Posterior cingulate gyrus (tissue), 11 donors: ENCODE measurements at places on chromosomes 12 and 14.

GRCh38 chr12:52310622-52311284 lies 10.4 kb downstream of the KRT83 start:
- DNase-seq: no peak

DNA sequence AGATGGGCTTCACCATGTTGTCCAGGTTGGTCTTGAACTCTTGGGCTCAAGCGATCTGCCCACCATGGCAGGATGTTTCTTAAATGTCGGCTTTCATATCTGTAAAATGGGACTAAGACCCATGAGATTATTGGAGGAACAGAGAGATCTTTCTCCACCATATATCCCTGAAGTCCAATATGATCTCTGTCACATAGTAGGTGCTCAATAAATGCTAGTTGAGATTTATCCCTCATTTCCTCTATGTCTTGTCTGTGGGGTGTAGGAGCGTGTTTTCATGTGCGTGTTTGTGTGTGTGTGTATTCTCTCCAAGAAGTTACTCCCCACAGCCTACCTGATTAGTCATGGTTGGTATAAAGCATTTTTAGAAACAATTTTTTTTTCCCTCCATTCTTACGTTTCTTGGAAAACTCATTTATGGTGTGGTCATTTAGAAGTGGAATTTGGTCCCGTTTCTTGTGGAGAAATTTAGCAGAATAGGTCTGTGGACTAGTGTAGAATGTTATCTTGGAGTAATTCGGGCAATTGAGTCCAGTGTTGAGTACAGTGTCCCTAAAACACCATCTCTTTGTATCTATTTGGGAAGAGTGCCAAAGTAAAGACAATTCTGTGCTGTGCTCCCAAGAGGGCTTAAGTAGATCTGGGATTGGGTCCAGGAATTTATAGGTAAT lies 4.3 kb downstream of the STRAP start:
- no peak for DNase-seq

- no peak for DNase-seq
Observed at GRCh38 chr12:67442347-67442841, 173.2 kb downstream of the CAND1 start.

GRCh38 chr12:81872400-81872799 lies 113.2 kb upstream of the PPFIA2 start:
- no peak for DNase-seq

DNA sequence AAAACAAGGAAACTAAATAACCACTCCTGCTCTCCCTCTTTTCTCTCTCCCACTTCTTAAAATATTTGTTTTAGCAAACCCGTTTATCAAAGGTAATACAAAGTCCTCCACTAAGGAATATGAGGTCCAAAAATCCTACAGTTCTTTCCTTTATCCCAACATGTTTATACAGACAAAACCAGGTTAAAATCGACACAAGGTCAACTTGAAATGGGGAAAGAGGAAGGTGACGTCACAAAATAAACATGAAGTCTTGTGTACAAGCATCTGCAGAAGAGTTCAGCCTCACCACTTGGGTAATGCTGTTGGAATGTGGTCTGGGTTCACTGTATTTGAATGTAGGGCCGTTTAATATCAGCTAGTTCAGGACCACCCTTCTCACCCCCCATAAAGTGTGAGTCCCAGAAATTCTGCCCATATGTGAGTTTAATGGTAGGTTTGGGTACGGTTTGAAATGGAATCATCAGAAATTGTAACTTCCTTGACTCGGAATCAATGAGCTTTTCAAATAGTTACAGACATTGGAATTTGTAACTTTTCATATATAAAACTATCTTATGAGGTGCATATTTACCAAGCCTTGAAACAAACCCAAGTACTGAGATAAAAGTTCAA lies 120.0 kb upstream of the SLC38A2 start:
- DNase-seq: no peak

GRCh38 chr14:99884834-99885648 lies 91.8 kb downstream of the EML1 start:
- DNase-seq: no peak

- no peak for DNase-seq
Observed at GRCh38 chr12:2805143-2805520, 7.3 kb upstream of the ITFG2 start.

DNA sequence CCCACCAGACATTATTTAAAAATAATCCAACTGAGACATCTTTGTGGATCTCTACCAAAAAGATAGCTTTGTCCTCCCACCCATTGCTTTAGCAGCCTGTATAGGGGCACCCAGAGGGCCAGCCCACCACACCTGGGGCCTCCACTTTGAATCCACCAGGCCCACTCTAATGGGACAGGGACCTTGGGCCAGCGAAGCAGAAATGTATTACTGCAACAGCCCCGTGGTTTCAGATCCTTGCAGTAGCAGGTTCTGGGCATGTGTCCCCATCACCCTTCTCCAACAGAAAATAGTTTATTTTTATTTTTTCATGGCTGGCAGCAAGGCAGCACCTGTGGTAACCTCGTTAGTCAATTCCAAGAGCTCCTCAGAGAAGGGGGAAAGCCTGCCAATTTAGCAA lies 218.4 kb downstream of the ZFP36L1 start:
- no peak for DNase-seq

GRCh38 chr12:132544080-132544397 lies 54.1 kb downstream of the FBRSL1 start:
- DNase-seq: no peak

DNA sequence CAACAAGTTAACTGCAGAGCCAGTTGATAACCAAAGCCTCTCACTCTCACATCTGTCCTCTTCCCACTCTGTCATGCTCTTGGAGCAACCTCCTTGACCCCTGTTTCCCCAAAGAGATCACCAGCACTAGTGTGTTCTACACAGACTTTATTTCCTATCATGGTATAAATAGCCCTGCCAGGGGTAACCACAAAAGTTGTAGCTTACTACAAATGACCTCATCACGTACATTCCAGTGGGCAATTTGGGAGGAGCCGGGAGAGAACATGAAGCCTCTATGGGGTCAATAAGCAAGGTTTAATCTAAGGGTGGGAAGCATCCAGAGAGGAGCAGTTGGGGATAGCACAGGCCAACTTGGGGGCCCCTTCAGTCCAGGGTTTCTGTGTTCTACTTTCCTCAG lies 186.5 kb downstream of the KCNA5 start:
- no peak for DNase-seq

DNA sequence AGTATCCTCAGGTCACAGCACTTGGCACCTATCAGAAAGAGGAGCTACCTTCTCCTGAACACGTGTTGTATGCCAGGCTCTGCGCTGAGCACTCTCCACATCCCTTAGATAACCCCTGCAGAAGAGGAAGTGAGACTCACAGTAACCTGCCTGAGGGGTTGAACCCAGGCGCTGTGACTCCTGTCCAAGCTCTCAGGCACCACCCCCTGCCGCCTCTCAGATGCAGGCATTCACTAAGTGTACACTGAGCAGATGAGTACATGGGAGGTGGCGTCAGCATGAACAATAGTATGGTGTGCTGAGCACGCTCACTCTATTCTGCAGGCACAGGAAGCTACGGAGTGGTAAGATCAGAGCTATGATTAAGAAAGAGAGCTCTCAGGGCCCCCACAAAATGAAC lies 21.0 kb upstream of the RIC8B start:
- DNase-seq: no peak

DNA sequence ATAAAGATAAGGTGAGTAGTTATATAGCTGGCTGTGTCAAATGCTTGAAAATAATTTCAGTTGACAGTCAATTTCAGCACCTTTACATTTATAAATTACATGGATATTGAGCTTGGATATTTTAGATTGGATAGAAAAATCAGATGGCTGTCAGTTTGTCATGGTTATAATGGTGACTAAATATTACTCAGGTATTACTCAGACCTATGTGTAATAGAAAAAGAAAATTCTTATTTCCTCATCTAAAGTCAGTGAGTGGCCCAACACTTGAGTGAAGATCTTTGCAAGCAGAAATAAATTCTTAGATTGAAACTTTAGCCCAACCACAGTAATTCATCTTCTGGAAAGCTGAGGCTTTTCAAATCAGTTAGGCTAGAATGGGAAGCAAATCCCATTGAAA lies 354.4 kb downstream of the NAV3 start:
- DNase-seq: no peak

DNA sequence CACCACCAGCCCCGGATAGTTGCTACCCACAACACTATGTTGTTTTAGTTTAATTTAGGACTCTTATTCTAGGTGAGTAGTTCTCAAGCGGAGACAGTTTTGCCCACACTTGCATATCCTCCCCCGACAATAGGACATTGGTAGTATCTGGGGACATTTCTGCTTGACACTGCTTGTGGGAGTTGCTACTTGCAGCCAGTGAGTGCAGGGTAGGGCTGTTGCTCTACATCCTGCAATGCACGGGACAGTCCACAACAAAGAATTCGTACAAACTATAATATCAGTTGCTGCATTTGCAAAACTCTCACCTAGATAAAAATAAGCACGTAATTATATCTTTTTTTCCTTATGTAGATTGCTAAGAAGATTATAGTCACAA lies 111.8 kb upstream of the DNM1L start:
- no peak for DNase-seq

DNA sequence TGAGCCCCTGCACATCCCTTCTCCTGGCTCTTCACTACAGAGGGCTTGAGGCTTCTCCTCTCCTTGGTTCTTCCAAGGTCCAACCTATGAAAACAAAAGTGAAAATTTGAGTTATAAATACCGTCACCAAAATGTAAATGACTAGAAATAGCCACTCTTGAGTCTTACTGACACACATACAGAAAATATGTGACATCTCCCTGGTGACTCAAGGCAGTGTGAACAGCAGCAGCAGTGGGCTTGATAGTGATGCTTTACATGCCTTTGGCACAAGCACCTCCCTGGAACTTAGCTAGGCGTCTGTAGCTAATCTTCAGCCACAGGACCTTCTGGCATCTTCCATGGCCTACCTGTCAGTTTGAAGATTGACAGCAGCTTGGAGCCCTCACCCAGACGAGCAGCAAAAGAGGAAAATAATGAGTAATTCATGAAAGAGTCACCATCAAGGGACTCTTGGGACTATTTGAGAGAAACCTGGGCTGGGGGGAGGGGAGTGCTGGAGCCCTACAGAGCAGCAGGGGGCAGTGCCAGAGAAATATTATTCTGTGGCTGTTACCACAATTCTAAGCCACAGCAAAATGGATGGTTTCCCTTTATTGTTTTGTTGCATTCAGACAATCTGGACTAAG lies 158.0 kb downstream of the KCNK10 start:
- DNase-seq: no peak

GRCh38 chr14:80491131-80491530 lies 279.8 kb upstream of the DIO2 start:
- peak; percentile 69 for DNase-seq

DNA sequence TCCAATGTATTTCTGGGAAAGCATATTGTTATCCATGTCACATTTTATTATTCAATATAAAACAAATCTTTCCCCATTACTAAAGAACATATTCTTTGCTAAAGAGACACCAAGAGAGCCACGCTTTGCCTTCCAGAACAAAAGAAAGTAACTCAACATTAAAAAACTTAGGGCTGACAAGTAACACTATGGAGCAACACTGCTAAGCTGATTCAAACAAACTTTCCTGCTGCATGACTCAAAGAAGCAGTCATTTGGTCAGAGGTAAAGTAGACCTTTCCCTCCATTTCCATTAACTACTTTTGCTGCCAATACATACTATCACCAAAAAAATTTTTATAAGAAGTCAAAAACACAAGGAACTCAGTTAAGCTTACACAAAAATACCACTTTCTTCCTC lies 83.0 kb downstream of the DENND5B start:
- no peak for DNase-seq

- DNase-seq: peak; percentile 75
Observed at GRCh38 chr12:103627189-103627855, 40.2 kb downstream of the STAB2 start.

DNA sequence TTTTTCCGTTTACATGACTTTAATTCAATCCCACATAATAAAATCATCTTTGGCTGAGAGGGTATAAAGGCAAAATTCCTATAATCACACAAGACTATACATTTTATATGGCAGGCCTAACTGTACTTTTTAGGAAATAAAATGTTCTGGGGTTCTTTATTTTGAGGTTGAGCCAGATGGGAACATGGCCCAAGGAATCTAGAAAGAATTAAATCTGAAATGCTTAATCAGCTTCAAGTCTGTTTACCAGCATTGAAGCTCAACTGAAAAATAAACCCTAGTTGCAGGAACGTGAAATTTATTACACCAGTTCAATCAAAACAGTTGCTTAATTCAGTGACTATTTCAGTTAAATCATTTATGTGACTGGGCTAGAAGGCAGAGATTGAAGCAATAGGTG lies 191.0 kb upstream of the BTG1 start:
- no peak for DNase-seq

DNA sequence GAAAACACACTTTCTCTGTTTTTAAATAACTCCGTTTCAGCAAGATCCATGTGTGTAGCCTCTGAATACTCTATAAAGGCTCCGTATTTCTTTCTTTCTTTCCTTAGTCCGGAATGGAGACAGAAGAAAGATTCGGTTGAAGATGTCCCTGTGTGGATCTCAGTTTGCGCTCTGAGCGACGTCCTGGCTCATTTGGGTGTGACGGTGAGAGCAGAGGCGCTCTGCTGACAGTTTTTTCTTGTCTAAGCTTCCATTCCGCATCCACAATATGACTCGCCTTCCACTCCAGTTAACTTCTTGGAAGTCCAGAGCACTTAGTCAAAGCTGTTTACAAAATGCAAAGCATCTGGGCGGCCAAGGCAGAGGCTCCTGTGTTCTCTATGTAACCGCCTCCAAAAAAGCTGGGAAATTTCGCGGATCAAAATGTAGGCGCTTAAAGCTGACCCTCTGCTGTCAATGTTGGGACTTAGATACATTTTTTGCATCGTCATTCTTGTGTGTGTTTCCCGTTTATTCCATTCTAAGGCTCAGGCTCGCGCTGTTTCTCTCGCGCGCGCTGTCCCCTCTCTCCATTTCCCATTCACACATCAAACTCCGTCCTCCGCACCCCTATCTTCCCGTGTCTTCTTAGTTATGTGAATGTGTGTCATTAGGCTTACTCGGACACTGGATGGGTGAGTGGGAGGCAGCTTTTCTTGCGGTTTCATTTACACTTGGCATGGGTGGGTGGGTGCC lies 880 bp upstream of the FLRT2 start:
- DNase-seq: peak; percentile 77

GRCh38 chr12:92356425-92356824 lies 210.8 kb upstream of the BTG1 start:
- DNase-seq: no peak

GRCh38 chr14:33979613-33980276 lies 28.9 kb upstream of the EGLN3 start:
- DNase-seq: no peak
